ENCODE measurements at places on chromosomes 16 and 17.

DNA sequence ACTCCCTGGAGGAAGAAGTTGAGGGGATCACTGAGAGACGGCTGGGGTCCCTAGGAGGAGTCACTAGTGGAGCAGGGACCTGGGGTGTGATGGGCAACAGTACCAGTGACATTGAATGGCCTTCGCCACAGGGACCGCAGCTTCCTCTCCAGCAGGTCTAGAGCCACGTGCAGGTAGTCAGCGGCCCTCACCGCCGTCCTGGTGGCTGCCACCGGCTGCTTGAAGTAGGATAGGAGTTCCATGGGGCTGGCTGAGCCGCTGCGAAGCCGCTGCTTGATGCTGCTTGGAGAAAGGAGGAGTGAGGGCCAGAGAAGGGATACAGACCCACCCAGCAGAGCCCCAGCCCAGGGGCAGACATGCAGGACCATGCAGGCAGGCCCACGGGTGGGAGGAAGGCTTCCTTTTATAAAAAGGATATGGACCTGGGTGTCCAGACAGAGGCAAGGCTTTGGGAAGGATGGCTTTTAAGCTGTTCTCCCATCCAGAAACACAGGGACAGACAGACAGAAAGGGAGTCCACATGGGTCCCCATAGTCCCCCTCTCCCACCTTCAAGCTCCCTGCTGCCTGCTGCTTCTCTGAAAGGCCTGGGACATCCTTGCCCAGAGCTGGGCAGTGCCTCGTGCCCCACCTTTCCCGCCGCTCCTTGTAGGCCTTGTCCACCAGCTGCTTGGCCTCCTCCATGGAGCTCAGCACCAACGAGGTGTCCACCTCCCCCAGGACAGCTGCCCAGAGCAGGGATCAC lies 827 bp downstream of the MPO start:
- no peak for DNase-seq

GRCh38 chr17:30117675-30118081 lies 1.1 kb downstream of the NSRP1 start:
- DNase-seq: no peak

DNA sequence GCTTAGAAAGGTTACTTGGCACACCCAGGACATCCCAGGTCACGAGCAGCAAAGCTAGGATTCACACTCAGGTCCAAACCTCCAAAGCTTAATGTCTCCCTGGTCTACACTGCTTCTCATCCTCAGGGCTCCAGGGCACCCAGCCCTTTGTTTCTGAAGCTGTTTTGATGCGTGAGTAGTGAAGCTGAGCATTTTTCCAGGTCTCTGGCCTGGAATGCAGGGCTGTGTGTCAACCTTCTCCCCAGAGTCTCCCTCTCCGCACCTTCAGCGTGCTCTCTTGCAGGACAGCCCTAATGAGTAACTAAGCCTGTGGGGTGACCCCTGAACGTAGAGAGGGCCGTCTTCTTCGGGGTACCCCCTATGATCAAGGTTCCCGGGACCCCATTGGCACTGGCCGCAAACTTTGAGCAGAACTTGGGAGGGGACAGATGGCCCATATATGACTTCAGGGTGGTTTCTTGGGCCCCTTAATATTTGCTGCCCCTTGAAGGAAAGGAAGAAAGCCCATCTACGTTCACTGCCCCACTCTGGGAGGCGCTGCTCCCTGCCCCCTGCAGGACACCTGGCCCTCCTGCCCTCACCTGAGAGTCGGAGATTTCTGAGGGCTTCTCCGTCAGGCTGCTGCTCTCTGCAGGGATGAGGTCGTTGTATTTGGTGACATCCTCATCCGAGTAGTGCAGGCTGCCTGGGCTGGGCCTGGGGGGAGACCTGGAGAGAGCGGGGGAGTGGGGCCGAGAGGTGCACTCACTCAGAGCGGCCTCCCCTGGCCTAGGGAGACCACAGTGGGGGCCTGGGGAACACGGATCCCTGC lies 36.4 kb upstream of the CDC42EP4 start:
- no peak for DNase-seq

DNA sequence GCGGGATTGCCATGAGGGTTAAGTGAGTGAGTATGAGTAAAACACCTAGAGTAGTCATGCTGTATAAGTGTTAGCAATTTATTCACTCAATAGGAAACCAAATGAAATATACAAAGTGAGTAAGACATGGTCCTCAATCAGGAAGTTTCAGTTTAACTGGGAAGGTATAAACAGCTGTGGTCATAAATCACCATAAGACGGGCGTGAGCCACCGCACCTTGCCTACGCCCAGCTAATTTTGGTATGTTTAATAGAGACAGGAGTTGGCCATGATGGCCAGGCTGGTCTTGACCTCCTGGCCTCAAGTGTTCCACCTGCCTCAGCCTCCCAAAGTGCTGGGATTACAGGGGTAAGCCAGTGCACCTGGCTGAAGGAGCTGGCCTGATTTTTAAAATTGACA lies 27.0 kb downstream of the RNF135 start:
- no peak for DNase-seq

GRCh38 chr16:24580665-24581064 lies 41.3 kb downstream of the RBBP6 start:
- DNase-seq: no peak

- DNase-seq: no peak
Observed at GRCh38 chr16:67457611-67458010, 23.3 kb downstream of the ATP6V0D1 start.

DNA sequence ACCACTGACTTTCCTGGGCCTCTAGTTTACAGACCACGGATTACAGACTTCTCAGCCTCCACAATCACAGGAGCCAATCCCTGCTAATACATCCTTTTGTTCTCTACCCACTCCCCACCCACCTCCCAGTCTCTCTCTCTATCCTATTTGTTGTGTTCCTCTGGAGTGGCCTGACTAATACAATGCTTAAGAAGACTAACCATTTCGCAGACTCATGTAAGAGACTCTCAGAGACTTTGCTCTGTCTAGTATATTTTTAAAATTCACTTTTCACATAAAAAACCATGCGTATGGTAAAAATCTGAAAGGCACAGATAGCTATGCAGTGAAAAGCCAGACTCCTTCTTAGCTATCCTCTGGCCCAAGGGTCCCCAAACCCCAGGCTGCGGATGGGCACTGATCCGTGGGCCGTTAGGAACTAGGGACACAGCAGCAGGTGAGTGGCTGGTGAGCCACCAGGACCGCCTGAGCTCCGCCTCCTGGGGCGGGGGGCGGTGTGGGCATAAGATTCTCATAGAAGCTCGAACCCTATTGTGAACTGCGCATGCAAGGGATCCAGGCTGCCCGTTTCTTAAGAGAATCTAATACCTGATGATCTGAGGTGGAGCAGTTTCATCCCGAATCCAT lies 7.6 kb downstream of the PIK3R6 start:
- DNase-seq: no peak

DNA sequence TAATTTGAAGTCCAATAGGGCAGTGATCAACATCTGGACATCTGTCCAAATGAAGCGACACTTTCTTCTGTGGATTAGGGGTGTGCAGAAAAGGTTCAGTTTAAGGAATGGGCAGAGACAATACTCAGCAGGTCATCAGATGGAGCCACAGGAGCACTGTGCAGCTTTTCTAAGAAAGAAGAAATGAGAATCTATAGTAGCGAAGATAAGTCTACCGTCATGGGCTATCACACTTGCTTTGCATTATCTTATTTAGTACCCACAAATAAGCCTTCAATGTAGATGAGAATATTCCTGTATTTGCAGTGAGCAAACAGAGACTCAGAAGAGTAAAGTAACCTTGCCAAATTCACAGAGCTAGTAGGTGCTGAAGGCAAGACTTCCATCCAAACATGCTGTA lies 412.0 kb upstream of the GOT2 start:
- DNase-seq: no peak

DNA sequence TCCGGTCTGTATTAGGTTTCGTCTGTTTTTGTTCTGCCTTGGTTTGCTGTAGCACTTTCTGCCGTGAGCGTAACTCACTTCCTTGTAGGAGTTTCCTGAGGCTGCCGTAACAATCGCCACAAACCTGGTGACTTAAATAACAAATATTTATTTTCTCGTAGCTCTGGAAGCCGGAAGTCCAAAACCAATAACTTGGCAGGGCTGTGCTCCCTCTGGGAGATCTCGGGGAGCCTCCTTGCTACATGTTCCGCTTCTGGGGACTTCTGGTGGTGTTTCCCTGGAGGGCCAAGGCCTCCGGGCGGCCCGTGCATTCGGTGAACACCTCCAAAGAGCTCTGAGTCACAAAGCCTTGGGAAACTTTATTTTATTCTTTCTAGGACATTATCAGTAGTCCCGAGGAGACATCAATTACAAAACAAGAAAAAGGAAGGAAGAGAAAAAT lies 6.8 kb upstream of the WDR45B start:
- no peak for DNase-seq
